Myometrial cell (primary cell): ENCODE measurements at places on chromosomes 7 and 10. TPM values are rescaled to one million over a fixed set of nuclear protein-coding genes. Genes with fewer than 3 reads are reported as not detected.

Gene FAM237B
- not detected in 2 replicates for total RNA-seq

Gene AKR1C4
- not detected in 2 replicates for total RNA-seq

Gene AOAH
- not detected in 2 replicates for total RNA-seq

Gene PCBD1
- total RNA-seq = 51.0 and 53.3 TPM in 2 replicates

Gene LIPM
- total RNA-seq = not detected in 2 replicates

Gene FAM241B
- total RNA-seq = 0.18 and 0.29 TPM in 2 replicates

Gene LRRC17
- total RNA-seq = 104 and 108 TPM in 2 replicates

Gene IGF2BP3
- 8.6 and 20.2 TPM in 2 replicates for total RNA-seq

Gene C10orf95
- total RNA-seq = not detected in 2 replicates

Gene CALHM1
- not detected in 2 replicates for total RNA-seq

Gene ASIC3
- total RNA-seq = 0.18 TPM in 1 of 2 replicates, not detected in the other

Gene LRRC4
- total RNA-seq = not detected in 2 replicates

Gene ASAH2
- total RNA-seq = 0.58 and 0.71 TPM in 2 replicates

Gene OR6B1
- total RNA-seq = not detected in 2 replicates

Gene DNAJC12
- 1.1 and 6.1 TPM in 2 replicates for total RNA-seq

Gene COA1
- total RNA-seq = 46.1 and 51.4 TPM in 2 replicates

Gene GBX1
- not detected in 2 replicates for total RNA-seq

Gene SPAM1
- not detected in 2 replicates for total RNA-seq

Gene RADIL
- total RNA-seq = 0.58 and 1.6 TPM in 2 replicates

Gene GPR22
- 0.71 TPM in 1 of 2 replicates, not detected in the other for total RNA-seq

Gene PLA2G12B
- total RNA-seq = not detected in 2 replicates

Gene FAM13C
- not detected in 2 replicates for total RNA-seq

Gene CYP2C19
- not detected in 2 replicates for total RNA-seq

Gene TPK1
- 3.0 and 3.2 TPM in 2 replicates for total RNA-seq

Gene RELN
- 0.29 and 4.4 TPM in 2 replicates for total RNA-seq

Gene TES
- total RNA-seq = 36.0 and 44.1 TPM in 2 replicates

Gene C10orf62
- total RNA-seq = not detected in 2 replicates

Gene DYNC1I1
- total RNA-seq = 0.71 and 0.86 TPM in 2 replicates

Gene ADRB1
- total RNA-seq = not detected in 2 replicates

Gene LIPK
- total RNA-seq = not detected in 2 replicates

Gene NEUROG3
- not detected in 2 replicates for total RNA-seq
